Activated CD4-positive, alpha-beta T cell treated with anti-CD3 and anti-CD28 coated beads, Interleukin-2, amount 50 U/mL, for 24 hours (primary cell): ENCODE measurements at places on chromosomes 2 and 18.

DNA sequence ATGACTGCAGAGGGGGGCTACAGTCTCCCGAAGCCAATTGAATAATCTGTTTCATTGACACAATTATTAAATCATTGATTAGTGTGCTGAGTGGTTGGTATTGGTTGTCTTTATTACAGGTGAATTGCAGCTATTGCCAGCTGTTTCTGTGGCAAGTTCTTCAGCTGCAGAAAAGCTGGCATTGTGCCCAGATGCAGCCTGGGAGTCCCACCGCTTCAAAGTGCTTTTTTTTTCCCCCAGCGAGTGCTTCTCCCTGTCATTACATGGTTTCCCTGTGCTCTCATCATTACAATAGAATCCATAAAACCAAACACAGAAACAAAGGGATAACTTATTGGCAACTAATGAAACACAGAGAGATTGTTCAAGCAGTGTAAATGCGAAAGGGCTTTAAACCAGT, 164.7 kb downstream of the GRB14 start:
- no peak for DNase-seq

DNA sequence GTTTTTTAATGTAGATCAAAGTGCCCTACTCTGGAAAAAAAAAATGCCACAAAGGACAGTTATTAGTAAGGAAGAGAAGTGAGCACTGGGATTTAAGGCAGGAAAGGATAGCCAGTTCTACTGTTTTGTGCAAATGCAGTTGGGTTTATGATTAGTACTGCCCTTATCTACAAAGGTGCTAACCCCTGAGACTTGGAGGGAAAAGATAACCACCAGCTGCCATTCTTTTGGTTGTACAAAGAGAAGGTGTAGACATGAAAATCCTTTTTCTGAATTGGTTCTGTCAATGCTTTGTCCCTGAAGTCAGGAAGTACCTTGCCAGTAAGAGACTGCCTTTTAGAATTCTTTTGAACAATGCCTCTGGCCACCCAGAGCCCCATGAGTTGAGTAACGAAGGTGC, 11.3 kb downstream of the APLF start:
- DNase-seq, result no peak

DNA sequence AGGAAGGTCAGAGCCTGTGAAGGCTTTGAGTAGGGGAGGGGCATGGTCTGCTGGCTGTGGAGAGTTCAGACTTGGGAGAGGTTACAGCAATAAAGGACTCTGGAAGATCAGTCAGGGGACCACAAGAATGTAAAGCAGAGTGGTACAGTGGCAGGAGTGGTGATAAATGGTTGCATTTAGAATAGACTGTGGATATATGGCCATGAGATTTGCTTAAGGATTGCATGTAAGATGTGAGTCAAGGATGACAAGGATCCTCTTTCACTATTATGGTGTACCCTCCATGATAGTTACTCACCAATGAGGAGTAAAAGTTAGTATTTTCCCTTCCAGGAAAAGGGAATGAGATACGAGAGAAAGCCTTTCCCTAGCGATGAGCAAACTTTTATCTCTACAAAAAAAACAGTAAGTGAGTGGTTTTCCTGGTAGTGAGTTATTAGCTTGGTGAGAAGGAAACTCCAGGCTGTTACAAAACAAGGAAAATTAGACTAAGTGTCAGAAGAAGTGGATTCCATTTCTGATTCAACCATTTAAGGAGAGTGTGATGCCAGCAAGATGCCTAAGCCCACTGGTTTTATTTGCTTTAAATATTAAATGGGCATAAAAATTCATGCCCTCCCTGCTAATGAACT, 818.0 kb upstream of the ACVR2A start:
- no peak for DNase-seq

DNA sequence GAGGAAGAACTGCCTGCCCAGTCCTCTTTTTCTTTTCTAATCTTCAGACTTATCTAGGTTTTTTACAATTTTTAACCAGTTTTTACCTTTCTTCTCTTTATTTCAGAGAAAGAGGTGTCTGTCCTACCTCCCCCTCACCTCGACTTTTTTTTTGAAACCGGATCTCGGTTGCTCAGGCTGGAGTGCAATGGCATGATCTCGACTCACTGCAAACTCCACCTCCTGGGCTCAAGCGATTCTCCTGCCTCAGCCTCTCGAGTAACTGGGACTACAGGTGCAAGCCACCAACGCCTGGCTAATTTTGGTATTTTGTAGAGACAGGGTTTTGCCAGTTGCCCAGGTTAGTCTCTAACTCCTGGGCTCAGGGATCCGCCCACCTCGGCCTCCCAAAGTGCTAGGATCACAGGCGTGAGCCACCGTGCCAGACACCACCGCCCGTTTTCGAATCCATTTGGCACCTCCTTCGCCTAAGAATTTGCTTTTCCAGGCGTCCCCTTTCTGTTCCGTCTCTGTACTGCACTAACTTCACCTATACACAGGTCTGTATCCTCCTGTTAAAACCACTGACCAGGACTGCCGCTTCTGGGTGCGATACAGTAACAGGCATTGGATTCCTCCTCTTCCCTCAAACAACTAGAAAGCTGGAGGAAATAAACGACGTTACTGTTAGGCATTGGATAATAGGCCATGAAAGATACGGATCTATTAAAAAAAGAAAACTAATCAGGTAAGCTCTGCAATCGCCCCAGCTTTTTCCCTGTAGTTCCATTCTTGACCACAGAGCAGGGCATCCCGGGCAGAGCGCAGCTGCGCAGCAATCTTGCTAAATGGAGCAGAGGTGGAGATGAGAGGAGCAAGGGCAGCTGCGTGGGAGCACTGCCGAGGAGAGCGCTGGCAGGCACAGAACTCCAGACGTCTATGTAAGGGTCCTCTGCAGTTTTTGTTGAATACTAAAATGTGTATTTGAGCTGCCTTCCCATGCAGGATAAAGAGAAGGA, 69.9 kb downstream of the ZC3H6 start:
- no peak for DNase-seq

- DNase-seq, result no peak
Measured at GRCh38 chr2:99085421-99085820, 56.1 kb upstream of the C2orf15 start.

DNA sequence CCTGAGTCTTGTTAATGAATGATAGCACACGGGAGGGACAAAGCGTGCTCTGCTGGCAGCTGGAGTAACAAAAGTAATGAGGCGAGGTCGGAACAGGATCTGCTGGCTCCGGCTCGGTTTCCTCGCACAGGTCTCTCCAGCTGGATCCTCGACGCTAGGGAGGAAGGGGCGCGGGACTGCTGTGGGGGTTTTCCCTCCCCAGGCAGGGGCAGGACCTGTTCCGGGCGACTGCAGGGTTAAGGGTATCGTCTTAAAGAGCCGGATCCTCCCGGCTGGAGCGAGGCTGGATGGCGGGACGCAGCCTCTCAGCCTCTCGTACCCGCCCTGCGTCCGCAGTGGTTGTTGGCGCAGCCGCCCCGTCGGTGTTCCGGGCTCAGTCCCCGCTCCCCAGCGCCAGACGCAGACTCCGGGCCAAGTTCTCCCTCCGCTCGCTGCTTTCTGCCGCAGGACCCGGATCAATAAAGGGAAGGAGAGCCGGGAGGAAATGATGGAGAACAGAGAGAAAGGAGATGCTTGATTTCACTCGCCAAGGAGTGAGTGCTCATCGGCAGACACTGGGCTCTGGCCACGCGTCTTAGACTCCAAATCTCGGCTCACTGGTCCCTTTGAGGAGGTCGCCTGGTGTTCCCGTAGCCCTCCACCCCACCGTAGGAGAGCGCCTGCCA, 1.1 kb upstream of the LIPG start:
- DNase-seq, result no peak

DNA sequence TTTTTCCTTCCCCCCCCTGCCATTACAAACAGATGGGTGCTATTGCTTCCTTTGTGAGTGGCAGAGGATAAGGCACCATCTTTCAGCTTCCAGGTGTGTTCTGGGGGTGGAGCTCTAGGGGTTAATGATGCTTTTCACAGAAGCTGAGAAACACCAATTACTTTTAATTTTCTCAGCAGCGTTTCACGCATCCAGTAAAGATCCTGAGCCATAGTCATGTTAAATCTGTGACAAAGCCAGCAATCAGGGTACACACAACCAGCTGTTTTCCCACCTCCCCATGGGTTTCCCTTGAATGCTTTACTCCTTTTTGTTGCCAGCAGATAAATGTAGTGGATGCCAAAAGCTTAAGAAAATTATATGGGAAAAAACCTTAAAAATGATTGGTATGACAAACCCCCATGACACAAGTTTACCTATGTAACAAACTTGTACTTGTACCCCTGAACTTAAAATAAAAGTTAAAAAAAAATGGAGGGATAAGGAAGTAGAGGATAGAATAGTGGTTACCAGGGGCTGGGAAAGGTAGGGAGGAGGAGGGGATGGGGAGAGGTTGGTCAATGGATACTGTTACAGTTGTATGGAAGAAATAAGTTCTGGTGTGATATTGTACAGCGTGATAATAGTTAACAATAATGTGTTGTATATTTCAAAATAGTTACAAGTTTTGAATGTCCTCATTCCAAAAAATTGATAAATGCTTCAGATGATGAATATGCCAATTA, 70.0 kb downstream of the ACOXL start:
- no peak for DNase-seq

DNA sequence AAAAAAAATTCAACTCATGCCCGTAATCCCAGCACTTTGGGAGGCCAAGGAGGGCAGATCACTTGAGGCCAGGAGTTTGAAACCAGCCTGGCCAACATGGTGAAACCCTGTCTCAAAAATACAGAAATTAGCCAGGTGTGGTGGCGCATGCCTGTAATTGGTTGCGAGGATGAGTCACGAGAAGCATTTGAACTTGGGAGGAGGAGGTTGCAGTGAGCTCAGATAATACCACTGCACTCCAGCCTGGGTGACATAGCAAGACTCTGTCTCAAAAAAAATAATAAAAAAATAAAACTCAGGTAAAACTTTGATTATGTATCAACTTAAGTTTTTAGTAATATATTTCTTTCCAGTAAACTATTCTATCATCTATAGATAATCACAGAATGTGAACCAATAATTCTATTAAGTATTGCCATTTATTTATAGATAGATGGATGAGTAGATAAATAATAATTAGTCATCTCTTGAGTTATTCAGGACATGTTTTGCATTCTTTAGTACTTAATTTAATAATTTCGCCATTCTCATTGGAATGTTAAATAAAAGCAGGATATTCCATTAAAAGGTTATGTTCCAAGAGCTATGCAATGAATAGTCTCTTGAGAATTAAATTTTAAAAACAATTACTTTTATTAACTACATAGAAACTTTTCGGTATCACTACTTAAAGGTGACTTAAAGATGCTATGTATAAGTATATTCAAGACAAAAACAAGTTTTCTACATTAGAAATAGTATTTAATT, 48.7 kb downstream of the WDPCP start:
- no peak for DNase-seq

GRCh38 chr2:201403880-201404279, 46.7 kb upstream of the FLACC1 start:
- no peak for DNase-seq

DNA sequence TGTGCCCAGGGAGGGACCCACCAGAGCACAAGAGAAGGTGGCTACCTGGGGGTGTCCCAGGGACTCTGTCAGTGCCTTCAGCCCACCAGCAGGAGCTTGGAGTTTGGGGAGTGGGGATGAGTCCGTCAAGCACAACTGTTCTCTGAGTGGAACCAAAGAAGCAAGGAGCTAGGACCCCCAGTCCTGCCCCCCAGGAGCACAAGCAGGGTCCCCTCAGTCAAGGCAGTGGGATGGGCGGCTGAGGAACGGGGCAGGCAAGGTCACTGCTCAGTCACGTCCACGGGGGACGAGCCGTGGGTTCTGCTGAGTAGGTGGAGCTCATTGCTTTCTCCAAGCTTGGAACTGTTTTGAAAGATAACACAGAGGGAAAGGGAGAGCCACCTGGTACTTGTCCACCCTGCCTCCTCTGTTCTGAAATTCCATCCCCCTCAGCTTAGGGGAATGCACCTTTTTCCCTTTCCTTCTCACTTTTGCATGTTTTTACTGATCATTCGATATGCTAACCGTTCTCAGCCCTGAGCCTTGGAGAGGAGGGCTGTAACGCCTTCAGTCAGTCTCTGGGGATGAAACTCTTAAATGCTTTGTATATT, 14.0 kb downstream of the ITM2C start:
- no peak for DNase-seq
